ENCODE measurements at places on chromosomes 5 and 9. TPM values are rescaled to one million over a fixed set of nuclear protein-coding genes. Genes with fewer than 3 reads are reported as not detected.

GRCh38 chr5:168187614-168188013 lies 103.8 kb upstream of the WWC1 start:
- H3K4me3 ChIP-seq = no peak overlapping the region
- no peak for DNase-seq
- H3K27me3 ChIP-seq = peaks cover 3% of the 10 kb centered on the region
- H3K27ac ChIP-seq = no peak overlapping the region

DNA sequence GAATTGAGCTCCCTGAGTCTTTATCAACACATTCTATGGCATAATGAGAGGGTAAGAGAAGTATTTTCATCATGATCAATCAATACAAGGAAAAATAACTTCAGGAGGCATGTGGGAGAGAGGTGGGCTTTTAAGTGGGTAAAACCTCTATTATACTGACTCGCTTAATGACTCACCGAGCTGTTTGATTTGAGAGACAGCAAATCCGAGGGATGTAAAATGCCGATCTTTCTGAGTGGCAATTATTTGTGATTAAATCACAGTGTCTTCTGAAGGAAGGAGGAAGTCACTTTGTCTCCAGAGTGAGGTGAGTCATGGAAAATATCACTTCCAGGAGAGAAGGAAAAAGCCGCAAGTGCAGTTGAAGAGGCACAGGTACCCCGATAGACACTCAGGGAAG lies 320.4 kb downstream of the DRD1 start:
- no peak overlapping the region for H3K27ac ChIP-seq
- DNase-seq = no peak
- H3K4me3 ChIP-seq = no peak overlapping the region
- H3K27me3 ChIP-seq = no peaks in the 10 kb centered on the region
- no peaks in the 10 kb centered on the region for H3K4me1 ChIP-seq

DNA sequence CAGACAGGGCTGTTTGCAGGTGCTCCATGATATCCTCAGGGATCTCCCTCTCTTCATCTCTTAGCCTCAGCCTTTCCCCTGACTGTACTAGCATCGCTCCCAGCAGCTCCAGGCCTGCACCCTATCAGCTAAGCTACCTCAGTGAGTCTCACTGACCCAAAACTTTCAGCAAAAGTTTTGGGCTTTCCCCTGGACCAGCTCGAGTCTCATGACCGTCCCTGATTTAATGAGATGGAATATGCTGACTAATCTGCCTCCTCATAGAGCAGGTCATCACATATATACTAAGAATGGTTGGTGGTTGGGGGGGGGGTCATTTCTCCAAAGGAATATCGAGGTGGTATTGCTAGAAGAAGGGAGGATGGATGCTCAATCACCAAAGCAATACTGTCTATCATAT lies 151.5 kb downstream of the NR3C1 start:
- no peak for DNase-seq
- H3K4me1 ChIP-seq = peaks cover 17% of the 10 kb centered on the region
- no peaks in the 10 kb centered on the region for H3K27me3 ChIP-seq
- H3K4me3 ChIP-seq = no peak overlapping the region
- no peak overlapping the region for H3K27ac ChIP-seq

DNA sequence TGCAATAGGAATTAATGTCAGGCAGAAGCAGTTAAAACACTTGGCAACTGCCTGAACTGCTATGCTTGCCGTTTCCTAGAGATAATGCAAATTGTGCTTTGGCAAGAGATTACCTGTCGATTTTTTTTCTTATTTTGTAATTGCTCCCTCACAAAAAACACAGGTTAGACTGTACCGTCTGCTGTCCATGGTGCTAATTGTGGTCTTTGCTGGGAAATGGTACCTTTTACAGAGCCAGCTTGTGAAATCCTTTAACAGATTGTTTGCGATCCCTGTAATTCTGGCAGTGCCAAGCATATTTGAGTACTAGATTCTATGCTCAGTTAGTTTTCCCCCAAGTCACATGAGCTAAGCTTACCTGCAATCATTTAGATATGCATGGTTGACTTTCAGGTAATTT lies 2125.8 kb upstream of the WWC1 start:
- no peaks in the 10 kb centered on the region for H3K27me3 ChIP-seq
- no peak overlapping the region for H3K27ac ChIP-seq
- no peak overlapping the region for H3K4me3 ChIP-seq
- H3K4me1 ChIP-seq = no peaks in the 10 kb centered on the region
- no peaks in the 10 kb centered on the region for H3K36me3 ChIP-seq

The PCDHB12 gene
- polyA plus RNA-seq = 0.21 TPM

Data from psoas muscle (tissue), 8 donors.